ENCODE measurements at places on chromosomes 11 and 22. TPM values are rescaled to one million over a fixed set of nuclear protein-coding genes. Genes with fewer than 3 reads are reported as not detected.
A peak's percentile ranks its signal among the peaks of the same experiment; 100 is the strongest.

The PNPLA5 gene
- total RNA-seq: not detected

The OR10D3 gene
- not detected for total RNA-seq

The NCF4 gene
- 44.1 TPM for total RNA-seq

The C22orf31 gene
- total RNA-seq: not detected

The APOL5 gene
- total RNA-seq: not detected

The TREH gene
- not detected for total RNA-seq

The DEUP1 gene
- total RNA-seq: not detected

GRCh38 chr11:86386746-86387145 is 12.1 kb downstream of the CCDC81 start:
- H3K4me1 ChIP-seq: no peaks in the 10 kb centered on the region
- no peak for DNase-seq
- no peak overlapping the region for H3K27ac ChIP-seq
- no peak overlapping the region for H3K4me3 ChIP-seq
- no peaks in the 10 kb centered on the region for H3K36me3 ChIP-seq

DNA sequence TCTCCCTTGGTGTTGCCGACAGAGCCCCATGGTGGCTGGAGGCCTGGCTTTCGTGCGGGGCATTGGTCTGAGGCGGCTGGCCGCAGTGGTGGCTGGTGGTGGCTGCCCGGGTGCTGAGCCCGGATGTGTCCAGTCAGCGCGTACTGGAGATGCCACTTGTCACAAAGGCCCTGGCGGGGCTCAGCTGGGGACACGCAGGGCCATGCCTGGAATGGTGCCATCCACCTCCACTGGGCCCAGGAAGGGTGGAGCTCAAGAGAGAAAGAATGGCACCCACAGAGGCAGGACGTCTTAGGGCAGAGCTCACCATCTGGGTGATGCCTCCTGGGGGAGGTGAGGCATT is 92.5 kb downstream of the CEP164 start:
- no peaks in the 10 kb centered on the region for H3K4me1 ChIP-seq
- no peak overlapping the region for H3K4me3 ChIP-seq
- DNase-seq: no peak

GRCh38 chr11:3712274-3712673 is 41.1 kb upstream of the CHRNA10 start:
- peaks cover 54% of the 10 kb centered on the region for H3K36me3 ChIP-seq
- no peak overlapping the region for H3K4me3 ChIP-seq
- DNase-seq: no peak
- no peaks in the 10 kb centered on the region for H3K27me3 ChIP-seq
- H3K27ac ChIP-seq: no peak overlapping the region

DNA sequence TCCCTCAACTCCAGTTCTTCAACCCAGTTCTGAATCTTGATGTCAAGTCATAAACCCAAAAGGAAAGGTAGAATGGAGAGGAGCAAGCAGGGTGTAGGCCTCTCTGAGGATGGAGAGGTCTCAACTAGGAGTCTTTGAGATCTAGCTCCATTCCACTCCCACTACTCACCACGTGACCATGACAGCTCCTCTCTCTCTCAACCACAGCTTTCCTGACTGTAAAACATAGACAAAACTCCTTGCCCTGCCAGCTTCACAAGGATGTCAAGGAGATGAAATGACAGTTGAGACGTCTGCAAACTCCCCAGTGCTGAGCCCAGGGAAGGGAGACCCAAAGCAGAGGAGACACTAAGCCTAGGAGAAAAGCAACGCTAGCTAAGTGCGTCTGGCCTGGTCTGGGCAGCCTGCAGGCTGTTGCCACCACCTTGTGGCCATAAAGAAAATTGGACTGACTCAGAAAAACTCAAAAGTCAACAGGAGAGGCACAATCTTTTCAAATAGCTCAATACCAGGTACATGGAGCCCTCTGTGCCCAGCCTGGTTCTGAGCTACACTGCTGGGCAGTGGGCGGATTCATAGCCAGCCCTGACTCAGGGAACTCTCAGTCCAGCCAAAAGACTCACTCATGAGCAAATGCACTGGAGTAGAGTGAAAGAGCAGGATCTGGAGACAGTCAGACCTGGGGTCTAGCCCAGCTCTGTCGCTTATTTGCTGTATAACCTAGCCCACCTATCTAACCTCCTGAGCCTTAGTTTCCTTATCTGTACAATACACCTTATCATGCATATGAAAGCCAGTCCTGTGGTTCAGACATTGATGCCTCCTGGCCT is 3.4 kb downstream of the CLPB start:
- DNase-seq: peak; percentile 60
- peak overlapping the region; percentile 53 for H3K27ac ChIP-seq
- H3K27me3 ChIP-seq: no peaks in the 10 kb centered on the region
- no peak overlapping the region for H3K4me3 ChIP-seq

DNA sequence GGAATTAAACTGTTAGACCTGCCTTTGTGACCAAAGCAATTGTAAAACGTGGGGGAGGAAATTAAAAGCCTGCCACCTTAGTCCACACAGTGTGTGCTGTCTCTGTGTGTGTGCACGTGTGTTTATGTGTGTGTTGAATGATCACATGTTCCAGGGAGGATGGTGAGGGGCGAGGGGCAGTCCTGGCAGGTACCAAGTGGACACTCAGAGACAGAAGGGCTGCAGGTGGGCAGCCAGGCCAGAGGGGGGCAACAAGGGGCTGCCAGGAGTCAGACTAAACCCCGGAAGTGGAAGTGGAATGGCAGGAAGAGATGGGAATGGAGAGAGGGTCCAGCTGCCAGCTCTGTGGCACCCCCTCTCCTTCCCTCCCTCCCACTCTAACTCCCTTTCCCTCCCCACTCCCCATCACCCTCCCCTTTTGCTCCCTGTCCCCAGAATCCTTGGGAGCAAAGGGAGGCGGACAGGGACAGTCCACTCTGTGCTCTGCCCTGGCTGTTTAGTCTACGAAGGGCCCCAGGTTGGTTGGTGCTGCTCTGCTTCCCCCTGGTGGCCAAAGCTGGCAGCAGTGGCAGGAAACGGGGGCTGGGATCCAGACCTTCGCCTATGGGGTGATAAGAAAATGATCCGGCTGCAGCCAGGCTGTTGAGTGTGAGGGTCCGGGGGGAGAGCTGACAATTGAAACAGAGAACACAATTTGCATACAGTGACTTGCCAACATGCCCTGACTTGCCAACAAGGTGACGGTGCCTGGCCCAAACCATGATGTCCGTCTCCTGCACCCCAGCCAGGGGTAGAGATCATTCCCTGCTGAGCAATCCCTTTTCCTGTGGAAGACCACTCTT is 24.4 kb downstream of the P2RY2 start:
- H3K36me3 ChIP-seq: no peaks in the 10 kb centered on the region
- peaks cover 4% of the 10 kb centered on the region for H3K4me1 ChIP-seq
- no peak overlapping the region for H3K4me3 ChIP-seq
- H3K27me3 ChIP-seq: peaks cover 8% of the 10 kb centered on the region
- no peak overlapping the region for H3K27ac ChIP-seq

- H3K4me3 ChIP-seq: no peak overlapping the region
- no peaks in the 10 kb centered on the region for H3K4me1 ChIP-seq
- no peak overlapping the region for H3K27ac ChIP-seq
- no peaks in the 10 kb centered on the region for H3K36me3 ChIP-seq
Measured at GRCh38 chr11:11480971-11481370, 127.9 kb upstream of the CSNK2A3 start.

GRCh38 chr11:27319072-27319471 is 43.9 kb downstream of the CCDC34 start:
- H3K27ac ChIP-seq: no peak overlapping the region
- H3K4me1 ChIP-seq: no peaks in the 10 kb centered on the region
- no peak overlapping the region for H3K4me3 ChIP-seq
- DNase-seq: no peak

- H3K36me3 ChIP-seq: no peaks in the 10 kb centered on the region
- DNase-seq: no peak
- H3K4me1 ChIP-seq: no peaks in the 10 kb centered on the region
- no peaks in the 10 kb centered on the region for H3K27me3 ChIP-seq
- no peak overlapping the region for H3K27ac ChIP-seq
Measured at GRCh38 chr11:116166573-116167465, 606.0 kb downstream of the BUD13 start.

DNA sequence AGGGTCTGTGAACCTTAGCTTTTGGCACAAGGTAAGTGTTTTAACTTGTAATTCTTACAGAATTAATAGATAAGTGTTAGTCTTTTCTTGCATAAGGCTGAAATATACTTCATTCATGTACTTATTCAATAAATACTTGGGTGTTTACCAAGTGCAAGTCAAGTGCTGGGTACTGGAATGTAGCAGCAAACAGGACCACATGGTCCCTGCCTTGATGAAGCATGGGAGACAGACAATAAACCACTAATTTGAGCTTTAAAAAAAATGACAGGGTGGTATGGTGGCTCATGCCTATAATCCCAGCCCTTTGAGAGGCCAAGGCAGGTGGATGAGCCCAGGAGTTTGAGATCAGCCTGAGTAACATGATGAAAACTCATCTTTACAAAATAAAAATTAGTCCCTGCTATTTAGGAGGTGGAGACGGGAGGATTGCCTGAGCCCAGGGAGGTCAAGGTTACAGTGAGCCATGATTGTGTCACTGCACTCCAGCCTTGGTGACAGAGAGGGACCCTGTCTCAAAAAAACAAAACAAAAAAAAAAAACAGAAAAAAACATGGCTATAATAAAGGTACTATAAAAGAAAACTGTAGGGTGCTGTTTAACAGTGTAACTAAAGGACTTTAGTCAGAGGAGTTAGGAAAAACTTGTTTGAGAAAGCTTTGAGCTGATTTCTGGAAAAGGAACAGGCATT is 11.1 kb downstream of the CCDC83 start:
- H3K4me1 ChIP-seq: no peaks in the 10 kb centered on the region
- H3K4me3 ChIP-seq: no peak overlapping the region
- no peak overlapping the region for H3K27ac ChIP-seq
- H3K27me3 ChIP-seq: peaks cover 23% of the 10 kb centered on the region
- DNase-seq: no peak
- H3K36me3 ChIP-seq: no peaks in the 10 kb centered on the region

DNA sequence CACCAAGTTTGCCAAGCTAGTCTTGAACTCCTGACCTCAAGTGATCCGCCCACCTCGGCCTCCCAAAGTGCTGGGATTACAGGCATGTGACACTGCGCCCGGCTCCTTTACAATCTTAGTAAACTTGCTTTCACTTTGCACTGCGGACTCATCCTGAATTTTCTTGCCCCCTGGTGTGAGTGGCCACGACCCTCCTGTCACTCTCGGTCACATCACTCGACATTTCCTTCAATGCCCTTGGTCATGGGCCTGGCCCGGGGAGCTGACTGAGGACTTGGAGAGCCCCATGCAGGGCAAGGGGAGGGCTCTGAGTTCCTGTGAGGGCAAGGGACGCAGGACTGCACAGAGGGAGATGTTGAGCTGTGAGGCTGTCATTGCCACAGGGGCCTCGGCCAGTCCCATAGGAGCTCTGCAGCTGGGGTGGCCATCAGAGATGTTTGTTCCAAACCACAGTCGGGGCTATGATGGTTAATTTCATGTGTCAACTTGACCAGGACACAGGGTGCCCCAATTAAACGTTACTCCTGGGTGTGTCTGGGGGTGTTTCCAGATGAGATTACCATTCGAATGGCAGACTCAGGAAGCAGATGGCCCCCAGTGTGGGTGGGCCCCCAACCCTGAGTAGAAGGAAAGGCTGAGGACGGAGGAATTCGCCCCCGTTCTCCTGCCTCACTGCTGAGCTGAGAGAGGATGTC is 21.2 kb downstream of the A4GALT start:
- H3K27me3 ChIP-seq: no peaks in the 10 kb centered on the region
- H3K4me1 ChIP-seq: no peaks in the 10 kb centered on the region
- no peak overlapping the region for H3K27ac ChIP-seq
